Lung (tissue), 17 donors: ENCODE measurements at places on chromosomes 11 and 22. TPM values are rescaled to one million over a fixed set of nuclear protein-coding genes. Genes with fewer than 3 reads are reported as not detected.

The ANO9 gene
- 5.8 TPM for total RNA-seq

The DESI1 gene
- 13.6 TPM for total RNA-seq

The VSTM5 gene
- 0.58 TPM for total RNA-seq

The PNPLA5 gene
- total RNA-seq: not detected

The SCGB1C1 gene
- total RNA-seq: not detected

The VPREB1 gene
- not detected for total RNA-seq

The TP53I11 gene
- 134 TPM for total RNA-seq

The KCNC1 gene
- total RNA-seq: not detected

The ADM2 gene
- 0.74 TPM for total RNA-seq

The PHOX2A gene
- not detected for total RNA-seq

The PLEKHA7 gene
- total RNA-seq: 29.3 TPM

The GRM5 gene
- total RNA-seq: 0.51 TPM

GRCh38 chr11:57776577-57777210 is 15.1 kb downstream of the CTNND1 start:
- DNase-seq: peak; percentile 68

DNA sequence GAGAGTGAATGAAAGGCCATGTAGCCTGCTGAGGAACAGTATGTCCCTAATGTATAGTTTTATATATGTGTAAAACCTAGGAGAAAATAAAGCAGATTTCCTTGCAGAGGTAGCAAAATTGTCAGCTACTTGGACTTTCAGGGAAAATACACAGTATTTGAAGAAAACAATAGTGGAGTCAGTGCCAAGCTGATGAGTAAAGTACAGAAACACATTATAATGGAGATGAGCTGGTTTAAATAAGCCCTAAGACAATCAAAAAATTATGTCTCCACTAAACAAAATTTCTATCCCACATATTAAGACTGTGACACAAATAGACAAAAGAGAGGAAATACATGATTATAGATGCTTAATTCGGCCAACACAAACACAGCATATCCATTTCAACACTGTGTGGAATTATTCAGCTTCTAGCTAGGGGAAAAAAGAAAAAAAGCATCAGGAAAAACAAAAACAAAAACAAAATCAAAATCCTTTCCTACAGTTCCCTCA is 75.9 kb downstream of the MAML2 start:
- DNase-seq: no peak

DNA sequence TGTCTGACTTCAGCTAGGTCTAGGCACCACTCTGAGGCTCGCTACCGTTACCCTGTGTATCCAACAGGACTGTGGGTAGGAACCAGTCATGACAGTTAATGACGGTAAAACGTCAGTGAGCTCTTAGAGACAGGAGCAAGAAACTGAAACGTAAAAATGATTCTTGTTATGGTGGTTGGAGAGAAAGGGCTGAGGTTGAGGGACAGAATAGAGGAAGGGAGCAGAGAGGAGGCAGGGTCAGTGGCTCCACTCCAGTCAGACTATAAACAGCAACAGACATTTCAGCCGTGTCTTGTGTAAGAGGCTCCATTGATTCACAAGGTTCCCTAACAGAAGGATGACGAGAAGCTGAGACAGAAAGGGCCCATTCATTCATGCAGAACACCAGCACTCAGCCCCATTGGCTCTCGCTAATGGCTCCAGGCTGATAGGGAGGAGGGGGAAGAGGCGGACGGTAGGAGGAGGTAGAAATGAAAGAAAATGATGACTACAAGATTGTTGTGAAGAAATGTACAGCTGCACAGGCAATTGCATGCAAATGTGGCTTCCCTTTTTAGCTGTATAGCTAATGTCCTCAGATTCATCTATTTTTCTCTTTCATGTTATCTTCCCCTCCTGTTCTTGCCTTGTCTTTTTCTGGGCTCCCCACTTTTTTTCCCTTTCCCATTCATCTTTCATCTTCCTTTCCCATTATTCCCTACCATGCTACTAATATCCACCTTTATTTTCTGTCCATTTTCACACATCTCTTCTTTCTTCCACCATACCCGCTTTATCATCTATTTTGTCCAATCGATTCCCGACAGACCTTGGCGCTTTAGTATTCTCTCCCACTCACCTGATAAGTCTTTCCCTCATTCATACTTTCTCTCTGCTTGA is 34.3 kb downstream of the ETS1 start:
- peak; percentile 38 for DNase-seq

DNA sequence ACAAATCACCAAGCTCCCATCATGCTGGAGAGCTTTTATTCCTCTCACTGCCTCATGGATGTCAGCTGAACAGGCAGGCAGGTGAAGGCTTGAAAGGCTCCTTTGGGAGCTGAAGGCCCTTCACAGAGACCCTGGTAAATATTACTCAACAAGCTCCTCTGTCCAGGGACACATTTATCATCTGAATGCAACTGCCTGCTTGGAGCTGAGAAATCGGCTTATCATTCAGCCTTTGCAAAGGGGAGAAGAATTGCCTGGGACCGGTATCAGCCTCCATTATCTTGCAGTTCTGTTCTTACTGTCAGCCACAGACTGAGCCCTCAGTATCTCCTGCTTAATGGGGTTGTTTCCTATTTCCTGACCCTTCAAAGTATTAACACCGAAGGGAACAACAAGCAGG is 113.8 kb upstream of the PITPNB start:
- no peak for DNase-seq

GRCh38 chr11:96329855-96330510 is 13.0 kb downstream of the MAML2 start:
- DNase-seq: no peak

- DNase-seq: peak; percentile 73
Measured at GRCh38 chr11:121466063-121466794, 13.5 kb upstream of the SORL1-AS1 start.

DNA sequence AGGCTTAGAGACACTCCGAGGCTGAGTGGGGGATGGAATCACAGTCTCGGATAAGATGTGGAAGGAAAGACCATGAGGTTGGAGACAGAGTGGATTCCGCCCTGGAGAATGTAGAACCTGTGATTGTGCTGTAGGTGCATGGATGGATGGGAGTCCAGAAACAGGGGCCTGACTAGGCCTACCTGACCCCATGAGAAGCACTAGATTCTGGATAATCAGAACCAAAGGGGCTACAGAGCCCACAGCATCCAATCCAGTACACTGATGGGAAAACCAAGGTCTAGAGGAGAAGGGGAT is 32.3 kb upstream of the FCHSD2 start:
- no peak for DNase-seq

DNA sequence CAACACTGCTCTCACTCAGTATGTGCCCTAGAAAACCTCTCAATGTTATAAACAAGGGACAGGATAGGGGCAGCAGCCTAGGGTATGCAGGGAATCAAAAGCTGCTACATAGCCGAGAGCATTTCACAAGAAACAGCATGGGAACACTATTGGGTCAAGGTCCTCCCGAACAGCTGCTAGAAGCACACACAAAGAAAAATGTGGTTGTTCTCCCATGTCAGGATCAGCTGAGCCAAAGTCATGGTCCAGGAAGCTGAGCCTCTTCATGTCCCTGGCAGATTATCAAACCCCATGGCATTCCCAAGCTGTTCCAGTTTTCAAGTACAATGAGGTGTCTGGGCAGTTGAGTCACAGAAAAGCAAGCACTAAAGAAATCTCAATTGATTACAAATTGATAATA is 21.0 kb upstream of the GDPD4 start:
- DNase-seq: peak; percentile 42

DNA sequence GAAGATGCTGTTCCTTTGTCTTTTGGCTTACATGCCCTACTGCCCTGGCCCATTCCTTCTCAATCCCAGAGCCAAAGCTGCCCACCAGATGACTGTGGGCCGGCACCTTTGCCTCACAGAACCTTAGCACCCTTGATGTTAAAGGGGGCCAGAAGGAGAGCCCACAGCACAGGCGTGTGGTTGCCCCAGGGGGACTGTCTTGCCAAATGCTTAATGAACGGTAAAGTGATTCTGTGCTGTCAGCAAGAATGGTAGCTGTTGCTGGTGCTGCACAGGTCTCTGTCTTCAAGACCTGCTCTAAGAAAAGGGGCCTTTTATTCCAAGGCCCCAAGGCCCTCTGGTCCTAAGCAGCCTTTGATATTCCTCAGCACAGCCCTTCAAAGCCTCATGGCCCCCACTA is 113.3 kb downstream of the MORC2 start:
- no peak for DNase-seq

DNA sequence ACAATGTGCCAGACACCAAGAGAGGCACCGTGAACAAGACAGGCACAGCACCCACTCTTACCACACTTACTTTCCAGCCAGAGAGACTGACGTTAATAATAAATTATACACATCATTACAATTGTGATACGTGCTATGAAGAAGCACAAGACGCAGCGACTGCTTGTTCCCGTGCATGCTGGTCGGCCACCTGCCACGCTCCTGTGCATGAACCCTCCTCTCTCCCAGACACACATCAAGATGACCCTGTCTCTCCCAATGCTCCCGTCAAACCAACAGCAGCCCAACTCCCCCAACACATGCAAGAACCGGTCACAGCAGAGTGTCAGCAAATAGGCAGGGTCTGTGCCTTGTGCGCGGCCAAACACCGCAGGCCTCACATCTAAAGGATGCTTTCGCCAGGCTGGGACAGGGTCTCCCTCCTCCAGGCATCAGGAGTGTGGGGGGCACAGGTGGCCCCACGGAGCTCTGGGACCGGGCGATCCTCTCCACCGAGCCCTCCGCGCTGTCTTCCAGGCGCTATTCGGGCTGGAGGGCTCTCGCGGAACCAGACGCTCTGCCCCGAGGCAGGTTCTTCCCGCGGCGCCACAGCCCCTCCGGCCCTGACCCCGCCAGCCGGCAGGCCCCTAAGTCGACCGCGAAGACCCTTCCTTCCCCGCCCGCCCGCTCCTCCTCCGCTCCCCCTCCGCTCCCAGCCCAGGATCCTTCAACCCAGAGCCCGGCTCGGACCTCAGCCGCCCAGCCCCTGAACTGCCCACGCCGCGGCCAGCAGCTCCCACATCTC is 533 bp downstream of the SERGEF start:
- peak; percentile 20 for DNase-seq

DNA sequence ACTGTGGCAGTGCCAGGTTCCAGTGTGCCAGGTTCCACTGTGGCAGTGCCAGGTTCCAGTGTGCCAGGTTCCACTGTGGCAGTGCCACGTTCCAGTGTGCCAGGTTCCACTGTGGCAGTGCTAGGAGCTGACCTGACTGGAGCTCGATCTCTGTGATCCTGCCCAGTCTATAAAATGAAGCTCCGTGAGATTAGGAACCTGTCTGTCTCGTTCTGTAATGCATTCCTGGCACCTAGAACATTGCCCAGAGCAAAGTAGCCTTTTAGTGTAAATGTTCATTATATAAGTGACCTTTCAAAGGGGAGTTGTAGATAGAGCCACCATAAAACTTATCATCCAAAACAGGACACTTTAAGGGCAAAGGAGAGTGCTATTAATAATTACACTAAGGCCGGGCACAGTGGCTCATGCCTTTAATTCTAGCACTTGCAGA is 36.0 kb downstream of the ART5 start:
- no peak for DNase-seq

- no peak for DNase-seq
Measured at GRCh38 chr11:11251394-11251970, 101.6 kb downstream of the CSNK2A3 start.

DNA sequence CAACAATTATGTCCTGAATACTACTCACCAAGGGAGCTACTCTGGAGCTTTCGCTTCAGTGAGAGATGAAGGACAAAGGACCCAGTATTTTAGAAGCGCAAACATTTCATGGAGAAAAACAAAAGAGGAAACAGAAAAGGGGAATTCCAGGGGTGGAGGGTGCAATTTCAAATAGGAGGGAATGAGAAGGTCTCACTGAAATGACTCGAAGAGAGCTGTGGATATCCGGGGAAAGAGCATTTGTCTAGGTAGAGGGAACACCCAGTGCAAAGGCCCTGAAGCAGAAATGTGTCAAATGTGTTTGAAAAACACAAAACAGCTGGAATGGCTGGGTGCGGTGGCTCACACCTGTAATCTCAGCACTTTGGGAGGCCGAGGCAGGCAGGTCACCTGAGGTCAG is 2.4 kb downstream of the RPS19BP1 start:
- no peak for DNase-seq

- DNase-seq: no peak
Measured at GRCh38 chr22:41902932-41903421, 11.9 kb downstream of the SHISA8 start.

DNA sequence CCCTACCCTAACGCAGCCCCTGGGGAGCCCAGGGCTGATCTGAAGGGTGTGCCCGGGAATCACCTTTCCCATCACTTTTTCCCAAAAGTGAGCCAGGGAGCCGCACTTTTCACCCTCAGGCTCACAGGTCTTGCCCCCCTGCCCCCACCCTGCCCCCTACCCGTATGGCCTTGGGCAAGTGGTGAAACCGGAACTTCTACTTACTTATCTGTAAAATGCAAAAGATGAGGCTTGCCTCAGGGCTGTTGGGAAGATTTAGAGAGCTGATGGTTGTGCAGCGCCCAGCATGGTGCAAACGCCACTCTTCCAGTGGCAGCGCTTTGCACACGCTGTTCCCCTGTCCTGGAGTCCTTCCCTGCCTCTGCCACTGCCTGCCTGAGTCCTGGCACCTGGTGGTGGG is 8.0 kb downstream of the SYT12 start:
- DNase-seq: no peak

DNA sequence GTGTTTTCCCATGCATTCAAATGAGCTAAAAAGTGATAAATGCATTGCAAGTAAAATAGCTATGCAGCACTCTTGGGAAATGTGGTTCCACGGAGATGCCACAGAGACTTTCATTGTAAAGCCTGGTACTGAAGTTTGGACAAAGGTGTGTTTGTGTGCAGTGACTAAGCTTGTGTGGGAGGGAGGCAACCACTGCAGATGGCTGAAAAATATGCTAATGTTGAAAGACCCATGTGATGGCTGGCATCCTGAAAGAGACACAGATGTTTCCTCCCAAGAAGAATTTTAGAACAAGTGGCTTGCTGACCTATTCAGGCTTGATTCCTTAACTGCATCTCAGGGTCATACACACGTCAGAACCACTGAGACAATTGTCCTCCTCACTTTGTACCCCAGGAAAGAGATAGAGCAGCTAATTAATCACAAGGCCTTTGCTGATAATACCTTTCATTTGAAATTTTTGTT is 73.8 kb downstream of the FAM76B start:
- DNase-seq: no peak

DNA sequence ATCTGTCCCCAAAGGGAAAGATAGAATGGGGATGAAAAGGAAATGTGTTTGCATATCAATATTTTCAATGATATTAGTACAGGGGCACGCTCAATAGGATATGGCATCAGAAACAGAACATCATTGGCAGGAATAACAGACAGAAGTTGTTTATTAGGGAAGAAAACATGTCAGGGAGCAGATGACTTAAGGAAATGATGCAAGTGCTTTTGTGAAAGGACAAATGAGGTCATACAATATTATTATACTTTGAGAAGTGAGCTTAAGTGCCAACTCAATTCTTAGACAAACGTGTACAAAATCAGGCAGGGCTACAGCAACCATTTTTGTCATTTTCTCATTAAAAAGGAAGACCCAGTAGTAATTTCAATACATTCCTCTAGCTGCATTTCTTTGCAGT is 388.4 kb downstream of the SOX6 start:
- DNase-seq: peak; percentile 56
